ENCODE measurements at places on chromosomes 11 and 22.

GRCh38 chr11:130606781-130607511, 158.5 kb downstream of the ADAMTS15 start:
- peak overlapping the region; percentile 18 for H3K27ac ChIP-seq
- no peak overlapping the region for H3K4me3 ChIP-seq
- H3K27me3 ChIP-seq, result no peaks in the 10 kb centered on the region
- no peaks in the 10 kb centered on the region for H3K36me3 ChIP-seq

GRCh38 chr22:37117092-37117491, 7.6 kb upstream of the TMPRSS6 start:
- H3K27ac ChIP-seq, result no peak overlapping the region
- H3K4me1 ChIP-seq, result peaks cover 5% of the 10 kb centered on the region

DNA sequence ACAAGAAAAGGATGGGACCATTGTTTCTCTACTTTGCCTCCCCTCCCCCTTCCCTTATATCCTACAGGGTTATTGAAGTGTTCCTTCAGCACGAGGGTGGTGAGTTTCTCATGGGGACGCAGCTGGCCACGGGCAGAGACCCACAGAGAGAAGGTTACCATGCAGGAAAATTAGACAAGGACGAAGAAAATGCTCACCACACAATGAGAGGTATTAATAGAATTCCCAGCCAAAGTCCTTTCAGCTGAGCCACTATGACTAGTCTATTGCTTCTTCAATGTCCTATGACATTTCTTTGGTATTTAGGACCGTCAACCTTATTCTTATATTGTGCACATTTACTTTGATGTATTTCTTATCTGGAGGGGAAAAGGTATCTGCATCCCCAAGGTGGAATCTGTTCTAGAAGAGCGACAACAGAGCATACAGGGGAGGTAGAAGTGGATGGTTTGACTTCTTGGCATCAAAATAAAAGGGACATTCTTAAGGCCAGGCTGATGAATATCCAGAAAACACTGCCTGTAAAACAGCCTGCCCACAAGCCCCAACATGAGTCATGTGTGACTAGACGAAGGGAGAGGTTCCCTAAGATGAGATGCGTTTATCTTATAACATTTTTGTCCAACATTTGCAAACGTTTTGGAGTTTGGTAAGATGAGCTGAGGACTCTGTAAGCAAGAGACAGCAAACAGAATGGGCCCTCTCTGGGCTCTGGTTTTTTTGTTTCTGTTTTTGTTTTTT, 209.8 kb upstream of the NARS2 start:
- H3K4me3 ChIP-seq, result no peak overlapping the region
- no peaks in the 10 kb centered on the region for H3K36me3 ChIP-seq

DNA sequence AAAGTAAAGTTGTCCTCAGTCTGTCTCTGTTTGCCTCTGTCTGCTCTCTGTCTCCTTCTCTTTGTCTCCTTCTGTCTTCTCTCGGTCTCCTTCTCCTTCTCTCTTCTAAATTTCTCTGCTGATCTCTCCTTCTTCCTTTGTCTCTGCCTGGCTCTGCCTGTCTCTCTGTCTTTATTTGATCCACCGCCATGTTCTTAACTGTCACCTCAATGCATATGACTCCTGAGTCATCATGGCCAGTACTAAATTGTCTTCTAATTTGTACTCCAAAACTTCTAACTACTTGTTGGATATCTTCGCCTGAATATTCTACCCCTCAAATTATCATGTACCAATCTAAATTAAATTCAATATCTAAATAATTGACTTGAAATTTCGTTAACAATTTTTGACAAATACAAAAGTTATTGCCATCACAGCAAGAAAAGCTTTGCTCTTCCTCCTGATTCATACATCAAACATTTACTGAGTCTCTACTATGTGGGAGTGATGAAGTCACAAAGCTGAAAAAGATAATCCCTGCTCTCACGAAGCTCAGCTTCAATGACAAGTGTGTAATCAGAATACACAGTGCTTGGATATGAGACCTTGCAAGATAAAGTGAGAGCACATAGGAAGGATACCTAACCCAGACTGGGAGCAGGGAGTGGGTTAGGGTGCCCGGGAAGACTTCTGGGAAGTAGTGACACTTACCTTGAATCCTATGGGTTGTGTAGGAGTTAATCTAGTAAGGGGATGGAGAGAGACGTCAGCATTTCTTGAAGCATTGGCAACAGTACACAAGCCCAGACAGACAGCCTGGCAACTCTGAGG, 193.0 kb downstream of the MAML2 start:
- peaks cover 18% of the 10 kb centered on the region for H3K4me1 ChIP-seq
- H3K4me3 ChIP-seq, result no peak overlapping the region
- H3K27me3 ChIP-seq, result no peaks in the 10 kb centered on the region
- H3K27ac ChIP-seq, result no peak overlapping the region

- H3K27me3 ChIP-seq, result no peaks in the 10 kb centered on the region
- H3K27ac ChIP-seq, result peak overlapping the region; percentile 9
- H3K36me3 ChIP-seq, result no peaks in the 10 kb centered on the region
- DNase-seq, result no peak
- H3K4me3 ChIP-seq, result no peak overlapping the region
Measured at GRCh38 chr11:66325263-66325671, 8.4 kb upstream of the CD248 start.

All from lower lobe of right lung (tissue), 2 donors.